ENCODE measurements at places on chromosomes 1 and 21. TPM values are rescaled to one million over a fixed set of nuclear protein-coding genes. Genes with fewer than 3 reads are reported as not detected.

- no peak overlapping the region for H3K27ac ChIP-seq
- H3K4me1 ChIP-seq = peaks cover 14% of the 10 kb centered on the region
- no peaks in the 10 kb centered on the region for H3K36me3 ChIP-seq
- H3K27me3 ChIP-seq = no peaks in the 10 kb centered on the region
Measured at GRCh38 chr1:14627608-14628489, 29.4 kb downstream of the KAZN start.

BLACAT1 gene
- not detected for total RNA-seq

GRCh38 chr1:161480381-161481035 lies 24.7 kb upstream of the FCGR2A start:
- peaks cover 36% of the 10 kb centered on the region for H3K27me3 ChIP-seq
- no peaks in the 10 kb centered on the region for H3K36me3 ChIP-seq
- no peak overlapping the region for H3K27ac ChIP-seq
- no peaks in the 10 kb centered on the region for H3K4me1 ChIP-seq
- no peak for DNase-seq
- H3K4me3 ChIP-seq = no peak overlapping the region

GRCh38 chr1:203267347-203267846 lies 37.9 kb upstream of the BTG2 start:
- H3K27me3 ChIP-seq = peaks cover 5% of the 10 kb centered on the region
- H3K27ac ChIP-seq = peak overlapping the region; percentile 72
- H3K4me3 ChIP-seq = peak overlapping the region; percentile 85
- peak; percentile 94 for DNase-seq
- H3K4me1 ChIP-seq = peaks cover 21% of the 10 kb centered on the region

RNF2 gene
- total RNA-seq = 30.4 TPM

GRCh38 chr1:92376345-92376744 lies 77.5 kb downstream of the RPAP2 start:
- peaks cover 5% of the 10 kb centered on the region for H3K36me3 ChIP-seq
- DNase-seq = no peak
- H3K4me3 ChIP-seq = no peak overlapping the region
- H3K27ac ChIP-seq = no peak overlapping the region

- no peaks in the 10 kb centered on the region for H3K36me3 ChIP-seq
- no peak overlapping the region for H3K4me3 ChIP-seq
- H3K27ac ChIP-seq = no peak overlapping the region
- no peak for DNase-seq
Measured at GRCh38 chr1:109104364-109105151, 9.4 kb upstream of the ELAPOR1 start.

DNA sequence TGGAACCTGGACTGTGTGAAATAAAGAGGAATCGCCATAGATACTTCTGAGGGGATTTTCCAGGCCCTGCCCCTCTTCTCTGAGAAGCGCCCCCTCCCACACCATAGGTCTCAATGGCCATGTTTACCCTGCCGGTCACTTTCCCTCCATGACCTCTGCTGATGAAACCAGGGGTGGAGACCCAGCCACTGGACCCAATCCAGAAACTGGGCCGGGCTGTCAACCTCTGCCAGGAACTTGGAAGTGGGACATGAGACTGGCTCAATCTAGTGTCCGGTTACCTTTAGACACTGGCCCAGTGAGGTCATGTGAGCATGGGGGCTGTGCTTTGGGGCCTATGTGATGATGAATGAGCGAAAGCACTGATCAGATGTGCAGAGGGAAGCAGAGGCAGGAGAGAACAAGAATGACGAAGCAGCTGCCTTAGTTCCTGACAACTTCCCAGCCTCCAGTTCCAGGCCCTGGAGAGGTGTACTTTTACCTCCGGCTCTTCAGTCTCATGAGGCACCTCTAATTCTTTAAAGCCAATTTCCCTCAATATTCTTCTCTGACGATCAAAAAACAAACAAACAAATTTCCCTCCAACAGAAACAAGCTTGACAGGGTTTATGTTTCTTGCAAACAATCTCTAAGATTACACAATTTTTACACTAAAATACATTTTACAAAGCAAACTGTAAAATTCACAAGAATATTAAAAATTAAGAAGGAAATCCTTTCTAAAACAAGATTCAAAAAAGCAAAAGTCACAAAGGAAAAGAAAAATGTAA lies 4.9 kb downstream of the ASAP3 start:
- peak overlapping the region; percentile 76 for H3K27ac ChIP-seq
- H3K27me3 ChIP-seq = no peaks in the 10 kb centered on the region

DNA sequence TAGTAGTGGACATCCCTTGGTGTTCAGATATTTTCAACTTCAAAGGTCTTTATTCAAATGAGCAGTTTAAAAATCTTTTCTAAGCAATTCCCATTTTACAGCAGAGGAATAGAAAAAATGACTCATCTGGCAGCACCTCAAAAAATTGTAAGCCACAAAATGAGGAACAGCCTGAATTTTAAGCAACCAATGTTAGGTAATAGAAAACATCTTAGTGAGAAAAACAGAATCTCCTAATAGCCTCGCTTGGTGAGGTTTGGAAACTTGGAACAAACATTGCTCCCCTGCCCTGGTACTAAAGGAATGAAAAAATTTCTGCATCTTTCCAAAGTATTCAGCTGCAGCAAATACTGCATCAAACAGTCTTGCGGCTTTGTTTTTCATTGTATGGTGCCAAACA lies 264.4 kb downstream of the NTNG1 start:
- peaks cover 4% of the 10 kb centered on the region for H3K4me1 ChIP-seq
- no peak overlapping the region for H3K27ac ChIP-seq
- peak; percentile 87 for DNase-seq
- no peak overlapping the region for H3K4me3 ChIP-seq

GRCh38 chr1:182215764-182216163 lies 154.3 kb upstream of the ZNF648 start:
- no peaks in the 10 kb centered on the region for H3K36me3 ChIP-seq
- no peaks in the 10 kb centered on the region for H3K27me3 ChIP-seq
- H3K4me3 ChIP-seq = no peak overlapping the region
- peak; percentile 58 for DNase-seq
- no peak overlapping the region for H3K27ac ChIP-seq

- no peaks in the 10 kb centered on the region for H3K27me3 ChIP-seq
- no peak for DNase-seq
- no peak overlapping the region for H3K4me3 ChIP-seq
- H3K36me3 ChIP-seq = peaks cover 51% of the 10 kb centered on the region
- no peak overlapping the region for H3K27ac ChIP-seq
- H3K4me1 ChIP-seq = peaks cover 2% of the 10 kb centered on the region
Measured at GRCh38 chr21:46004168-46004861, 22.7 kb downstream of the COL6A1 start.

GRCh38 chr1:61201035-61201434 lies 118.7 kb downstream of the NFIA start:
- DNase-seq = no peak
- no peaks in the 10 kb centered on the region for H3K36me3 ChIP-seq
- no peaks in the 10 kb centered on the region for H3K27me3 ChIP-seq
- no peak overlapping the region for H3K27ac ChIP-seq
- H3K4me3 ChIP-seq = no peak overlapping the region

SERPINC1 gene
- 0.13 TPM for total RNA-seq

GRCh38 chr1:245481261-245481660 lies 326.5 kb downstream of the KIF26B start:
- H3K27ac ChIP-seq = no peak overlapping the region
- no peaks in the 10 kb centered on the region for H3K27me3 ChIP-seq
- no peak for DNase-seq
- no peaks in the 10 kb centered on the region for H3K4me1 ChIP-seq
- no peaks in the 10 kb centered on the region for H3K36me3 ChIP-seq
- no peak overlapping the region for H3K4me3 ChIP-seq

DNA sequence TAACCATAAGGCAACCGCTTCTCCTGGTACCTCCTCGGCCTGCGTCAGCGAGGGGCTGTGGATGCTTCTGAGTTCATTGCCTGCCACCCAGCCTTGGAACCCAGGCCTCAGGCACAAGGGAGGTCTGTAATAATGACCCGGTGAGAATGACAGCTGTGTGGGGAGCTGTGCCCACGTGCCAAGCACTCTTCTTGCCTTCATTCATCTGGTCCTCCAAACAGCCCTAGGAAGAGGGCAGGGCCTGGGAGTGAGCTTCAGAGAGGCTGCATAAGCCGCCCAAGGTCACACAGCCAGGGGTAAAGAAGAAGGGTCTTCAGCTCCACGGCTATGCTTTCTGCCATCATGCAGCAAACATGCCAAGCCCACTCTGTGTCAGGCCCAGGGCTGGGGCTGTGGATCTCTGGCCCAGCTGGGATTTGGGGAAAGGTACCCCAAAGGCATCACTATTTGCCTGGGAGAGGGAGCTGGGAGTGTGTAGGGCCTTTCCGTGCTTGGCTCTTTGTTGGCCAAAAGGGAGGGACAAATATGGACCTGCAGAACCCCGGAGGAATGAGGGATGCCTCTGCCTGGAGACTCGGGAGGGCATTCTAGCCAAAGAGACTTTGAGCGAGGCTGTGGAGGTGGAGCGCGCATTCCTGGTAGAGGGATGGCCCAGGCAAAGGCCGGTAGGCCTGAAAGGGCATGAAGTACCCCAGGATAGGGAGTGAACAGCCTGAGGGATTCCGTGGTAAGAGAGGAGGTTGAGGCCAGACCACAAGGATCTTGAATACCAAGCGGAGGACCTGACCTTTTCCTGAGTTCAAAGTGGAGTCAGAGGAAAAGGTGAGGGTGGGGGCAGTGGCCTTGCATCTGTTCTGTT lies 10.1 kb upstream of the EDN2 start:
- peak overlapping the region; percentile 33 for H3K27ac ChIP-seq
- peaks cover 55% of the 10 kb centered on the region for H3K4me1 ChIP-seq
- peaks cover 3% of the 10 kb centered on the region for H3K27me3 ChIP-seq
- no peaks in the 10 kb centered on the region for H3K36me3 ChIP-seq

DENND2D gene
- 2.5 TPM for total RNA-seq

CLDN17 gene
- not detected for total RNA-seq

RGS5 gene
- total RNA-seq = 26.2 TPM

DNA sequence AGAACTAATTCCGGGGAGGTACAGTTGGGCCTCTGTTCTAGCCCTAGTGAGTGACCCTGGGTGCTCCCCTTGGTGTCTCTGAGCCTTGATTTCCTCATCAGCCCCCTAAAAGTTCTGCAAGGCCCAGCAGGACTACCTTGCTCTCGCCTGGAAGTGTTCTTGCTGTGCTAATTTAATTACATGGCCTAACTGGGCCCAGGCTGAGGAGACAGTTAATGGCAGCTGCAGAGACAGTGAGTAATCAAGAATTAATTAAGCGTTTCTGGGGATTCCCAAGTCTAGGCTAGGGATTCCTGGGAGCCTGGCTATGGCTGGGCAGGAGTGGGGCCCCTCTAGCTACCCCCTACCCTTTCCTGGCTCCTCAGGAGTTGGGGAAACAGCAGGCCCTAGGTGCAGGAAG lies 24.7 kb upstream of the DMBX1 start:
- H3K4me1 ChIP-seq = peaks cover 6% of the 10 kb centered on the region
- no peak for DNase-seq
- no peak overlapping the region for H3K27ac ChIP-seq
- no peaks in the 10 kb centered on the region for H3K36me3 ChIP-seq
- H3K4me3 ChIP-seq = no peak overlapping the region
